ENCODE measurements at places on chromosomes 2 and 18. TPM values are rescaled to one million over a fixed set of nuclear protein-coding genes. Genes with fewer than 3 reads are reported as not detected.

CAPN14 gene
- 2.1 TPM for total RNA-seq

XPO1 gene
- 136 TPM for total RNA-seq

C2orf81 gene
- 1.4 TPM for total RNA-seq

CHPF gene
- 40.9 TPM for total RNA-seq

HOXD13 gene
- total RNA-seq, result not detected

CDH19 gene
- total RNA-seq, result 3.8 TPM

ANKRD30BL gene
- total RNA-seq, result not detected

MC2R gene
- total RNA-seq, result not detected

STARD6 gene
- not detected for total RNA-seq

FAHD2A gene
- 16.4 TPM for total RNA-seq

OR6B2 gene
- total RNA-seq, result not detected

PELI1 gene
- total RNA-seq, result 50.6 TPM

NEU4 gene
- total RNA-seq, result not detected

FRZB gene
- 13.4 TPM for total RNA-seq

RNF152 gene
- total RNA-seq, result 107 TPM

Data from suprapubic skin (tissue), 4 donors.